Calu3 (cell line): ENCODE measurements at places on chromosomes 5 and 9. TPM values are rescaled to one million over a fixed set of nuclear protein-coding genes. Genes with fewer than 3 reads are reported as not detected.

NMUR2 gene
- 93.2 and 178 TPM in 2 replicates for total RNA-seq

GRCh38 chr9:129006328-129007034 lies 21.6 kb downstream of the SH3GLB2 start:
- peak; percentile 68 for DNase-seq

GRCh38 chr5:61599370-61600122 lies 267.5 kb downstream of the ZSWIM6 start:
- DNase-seq = peak; percentile 29

DNA sequence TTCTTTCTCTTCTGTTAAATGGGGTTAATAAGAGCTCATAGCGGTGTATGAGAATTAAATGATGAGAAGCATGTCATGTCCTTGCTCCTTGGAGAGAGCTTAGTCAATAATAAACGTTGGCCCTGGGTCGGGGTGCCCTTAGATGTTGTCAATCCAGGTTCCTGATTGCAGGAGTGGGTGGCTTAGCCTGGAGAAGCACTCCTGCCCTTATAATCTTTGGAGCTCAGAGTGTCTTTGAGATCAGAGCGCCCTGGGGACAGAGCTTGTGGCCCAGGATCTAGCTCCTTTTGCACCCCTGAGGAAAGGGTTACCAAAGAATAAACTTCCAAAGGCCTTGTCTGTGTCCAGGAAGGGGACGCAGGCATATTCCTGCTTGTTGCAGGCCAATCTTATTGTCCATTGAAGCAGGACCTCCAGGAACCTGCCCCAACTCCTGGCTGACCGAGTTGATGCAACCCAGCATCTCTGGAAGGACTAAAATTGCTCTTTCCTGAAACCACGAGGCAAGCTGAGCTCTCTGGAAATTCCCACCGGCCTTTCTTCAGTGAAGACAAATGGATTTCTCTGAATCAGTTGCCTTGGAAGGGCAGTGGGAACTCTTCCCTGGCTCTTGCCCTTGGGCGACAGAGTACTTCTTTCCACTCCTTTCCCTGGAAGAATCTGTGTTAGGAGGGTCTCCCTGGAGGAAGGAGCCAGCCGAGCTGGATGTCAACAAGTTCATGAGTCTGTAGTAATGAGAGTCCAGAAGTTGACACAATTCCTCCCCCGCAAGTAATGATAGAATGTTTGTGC lies 6.4 kb upstream of the AMBP start:
- DNase-seq = no peak
